Hematopoietic multipotent progenitor cell (in vitro differentiated cells): ENCODE measurements at places on chromosomes 6 and 20.

- no peak for DNase-seq
These were observed 3.8 kb downstream of the SLC35B2 start for GRCh38 chr6:44253307-44254101.

GRCh38 chr20:47283411-47283810 lies 73.1 kb downstream of the ZMYND8 start:
- no peak for DNase-seq

DNA sequence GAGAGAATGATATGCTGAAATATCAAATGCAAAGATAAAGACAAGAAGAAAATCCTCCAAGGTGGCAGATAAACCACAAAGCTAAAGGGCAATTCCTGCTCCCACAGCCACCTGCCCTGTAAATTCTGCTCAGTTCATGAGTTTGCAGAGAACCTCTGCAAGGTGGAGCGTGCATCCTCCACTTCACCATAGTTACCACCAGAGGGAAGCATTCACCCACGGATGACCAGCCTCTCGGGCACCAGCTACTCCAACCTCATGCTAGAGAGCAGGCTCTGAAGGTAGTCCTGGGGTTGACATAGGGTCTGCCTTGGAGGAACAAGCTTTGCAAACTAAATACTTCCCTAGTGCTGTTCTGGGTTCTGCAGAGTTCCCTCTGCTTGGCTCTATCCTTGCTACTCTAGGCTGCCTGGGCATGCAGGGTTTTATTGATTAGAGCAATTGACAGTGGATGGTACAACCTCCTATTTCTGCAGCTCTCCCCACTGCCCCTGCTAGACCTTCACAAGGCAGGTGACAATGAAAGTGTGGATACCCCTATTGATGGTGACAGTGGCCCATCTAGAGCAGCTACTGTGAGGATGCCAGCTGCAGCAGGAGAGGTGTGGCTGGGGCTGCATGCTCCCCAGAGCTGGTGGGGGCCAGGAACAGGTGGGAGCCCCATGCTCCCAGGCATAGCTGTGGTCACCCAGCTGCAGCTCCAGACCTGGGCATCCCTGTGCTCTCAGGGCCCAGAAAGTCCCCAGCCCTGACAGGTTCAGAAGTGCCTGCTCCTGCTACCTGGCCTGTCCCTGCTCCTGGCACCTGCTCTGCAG lies 51.1 kb downstream of the GGTLC1 start:
- peak; percentile 50 for DNase-seq

- DNase-seq = no peak
These were observed 24.0 kb downstream of the STK35 start for GRCh38 chr20:2125474-2126112.

DNA sequence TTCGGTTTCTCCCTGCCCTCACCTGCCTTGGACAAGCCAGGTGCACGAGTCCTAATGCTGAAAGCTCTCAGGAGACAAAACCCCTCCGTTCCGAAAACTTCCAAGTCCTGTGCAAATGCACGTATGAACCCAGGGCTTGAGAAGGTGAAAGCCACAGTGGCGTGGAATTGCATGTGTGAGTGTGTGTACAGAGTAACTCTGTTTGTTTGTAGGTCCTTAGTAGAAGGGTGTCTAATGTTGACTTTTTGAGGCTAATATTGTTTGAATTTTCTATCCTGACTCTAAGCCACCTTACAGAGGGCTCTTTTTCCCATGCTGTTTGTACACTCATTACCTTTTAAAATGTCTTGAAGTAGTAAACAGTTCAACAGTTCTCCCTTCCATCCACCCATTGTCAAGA lies 129.1 kb downstream of the FOXA2 start:
- DNase-seq = no peak

DNA sequence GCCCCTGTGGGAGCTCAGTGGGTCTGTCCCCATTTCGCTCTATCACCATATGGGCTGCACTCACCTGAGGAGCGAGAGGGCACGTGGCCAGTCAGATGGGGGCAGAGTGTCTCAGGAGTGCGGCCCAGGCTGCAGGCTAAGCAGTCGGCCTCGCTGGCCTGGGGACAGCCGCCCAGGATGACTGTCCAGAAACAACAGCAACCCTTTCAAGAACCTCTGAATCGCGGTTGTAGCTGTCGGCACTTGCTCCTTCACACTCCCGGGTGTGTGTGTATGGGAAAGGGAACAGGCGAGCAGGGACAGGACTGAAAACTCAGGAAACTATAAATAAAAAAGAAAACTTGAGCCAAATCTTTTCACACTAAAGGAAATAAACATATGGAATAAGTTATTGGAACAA lies 63.1 kb downstream of the TFAP2A start:
- no peak for DNase-seq

GRCh38 chr6:111482188-111482958 lies 645 bp downstream of the REV3L start:
- DNase-seq = no peak

- no peak for DNase-seq
These were observed 38.0 kb downstream of the KLHL31 start for GRCh38 chr6:53627391-53628218.

DNA sequence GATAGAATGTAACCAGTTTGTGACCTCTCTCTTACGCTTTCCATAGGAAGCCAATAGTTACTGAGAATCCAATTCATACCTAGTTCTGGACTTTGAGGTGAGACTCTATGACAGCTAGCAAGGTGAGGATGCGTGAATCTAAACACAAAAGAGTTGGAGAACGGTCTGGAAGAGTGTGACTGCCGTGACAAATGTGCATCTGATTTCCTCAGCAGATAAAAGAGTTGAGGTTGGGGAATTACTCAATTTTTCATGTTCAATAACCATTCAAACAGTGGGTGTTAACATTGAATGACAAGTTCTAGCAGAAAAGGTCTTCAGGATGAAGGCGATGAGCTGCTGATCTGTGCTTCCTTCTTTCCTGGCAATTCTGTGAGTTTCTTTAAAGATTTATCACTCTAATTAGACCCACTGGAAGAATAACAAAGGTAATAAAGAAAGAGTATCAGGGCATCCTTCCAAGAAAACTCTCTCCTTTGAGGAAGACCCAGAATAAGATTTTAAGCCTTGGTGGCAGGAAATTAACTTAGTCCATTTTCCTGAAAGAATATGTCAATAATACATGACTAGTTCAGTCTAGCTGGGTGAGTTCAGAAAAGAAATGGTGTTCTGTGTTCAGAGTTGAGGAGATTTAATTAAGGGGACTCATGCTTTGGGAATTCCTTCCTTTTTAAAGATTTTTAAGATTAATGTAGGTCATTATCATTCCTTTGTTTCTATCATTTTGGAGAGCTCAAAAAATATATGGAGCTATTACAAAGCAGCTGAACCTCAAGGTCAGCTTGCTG lies 24.5 kb downstream of the KIF3B start:
- DNase-seq = no peak

DNA sequence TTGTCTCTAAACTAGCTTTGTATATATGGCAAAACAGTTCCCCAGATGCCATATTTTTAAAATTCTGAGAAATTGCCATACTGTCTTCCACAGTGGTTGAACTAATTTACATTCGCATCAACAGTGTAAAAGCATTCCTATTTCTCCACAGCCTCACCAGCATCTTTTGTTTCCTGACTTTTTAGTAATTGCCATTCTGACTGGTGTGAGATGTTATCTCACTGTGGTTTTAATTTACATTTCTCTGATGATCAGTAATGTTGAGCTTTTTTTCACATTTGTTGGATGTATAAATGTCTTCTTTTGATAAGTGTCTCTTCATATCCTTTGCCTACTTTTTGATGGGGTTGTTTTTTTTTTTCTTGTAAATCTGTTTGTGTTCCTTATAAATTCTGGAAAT lies 1222.7 kb upstream of the CITED2 start:
- no peak for DNase-seq

GRCh38 chr6:5466281-5467136 lies 205.2 kb downstream of the FARS2 start:
- DNase-seq = no peak

- no peak for DNase-seq
These were observed 84.8 kb downstream of the ELOVL5 start for GRCh38 chr6:53263917-53264316.

GRCh38 chr6:89215391-89215790 lies 1.8 kb downstream of the GABRR1 start:
- DNase-seq = no peak

- no peak for DNase-seq
These were observed 14.5 kb upstream of the RGS17 start for GRCh38 chr6:153145591-153145990.

- no peak for DNase-seq
These were observed 30.1 kb downstream of the TMEM74B start for GRCh38 chr20:1154691-1155090.

GRCh38 chr6:31622684-31623091 lies 2.2 kb downstream of the PRRC2A start:
- DNase-seq = no peak

- DNase-seq = no peak
These were observed 704.8 kb upstream of the SLC35B3 start for GRCh38 chr6:9140172-9140571.

DNA sequence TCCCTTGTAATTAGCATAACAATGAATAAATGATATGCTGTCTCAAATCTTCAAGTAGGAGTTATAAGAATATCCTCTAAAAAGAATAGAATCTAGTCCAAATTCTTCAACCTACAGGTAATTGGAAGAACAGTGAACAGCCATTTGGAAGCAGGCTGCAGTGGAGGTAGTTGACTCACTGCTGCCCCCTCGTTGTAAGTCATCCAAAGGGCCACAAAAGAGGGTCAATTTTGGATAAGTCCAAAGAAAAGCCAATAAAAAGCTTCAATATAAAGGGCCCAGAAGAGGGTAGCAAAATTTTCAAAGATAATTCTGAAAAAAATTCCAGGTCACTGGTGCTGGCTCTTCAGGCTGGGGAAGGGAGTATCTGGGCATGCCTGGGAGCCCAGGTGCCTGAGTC lies 60.8 kb upstream of the SSTR4 start:
- peak; percentile 52 for DNase-seq

DNA sequence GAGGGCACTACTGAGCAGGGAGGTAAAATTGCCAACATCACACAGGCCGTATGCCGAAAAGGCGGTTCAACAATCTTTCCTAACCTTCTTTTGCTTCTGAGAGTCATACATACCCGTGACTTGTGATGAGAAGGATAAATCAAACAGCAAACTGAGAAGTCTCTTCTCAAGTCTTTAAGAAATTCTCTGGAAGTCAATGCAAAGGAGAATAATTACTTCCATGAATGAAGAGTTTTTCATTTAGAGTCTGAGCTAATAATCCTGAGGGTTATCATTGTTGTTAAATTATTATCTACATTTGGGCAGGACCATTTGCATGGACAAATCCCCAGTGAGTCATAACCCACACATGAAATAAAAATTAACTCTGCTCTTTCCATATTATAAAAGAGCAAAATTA lies 22.4 kb upstream of the ILRUN start:
- DNase-seq = no peak

- DNase-seq = no peak
These were observed 312.8 kb upstream of the SPTLC3 start for GRCh38 chr20:12695937-12696336.

GRCh38 chr6:130046671-130047070 lies 28.3 kb downstream of the L3MBTL3 start:
- DNase-seq = no peak

- DNase-seq = no peak
These were observed 39.3 kb upstream of the TENT5A start for GRCh38 chr6:81791756-81792155.

- DNase-seq = no peak
These were observed 1121.7 kb upstream of the MAP3K7 start for GRCh38 chr6:91708534-91708933.

DNA sequence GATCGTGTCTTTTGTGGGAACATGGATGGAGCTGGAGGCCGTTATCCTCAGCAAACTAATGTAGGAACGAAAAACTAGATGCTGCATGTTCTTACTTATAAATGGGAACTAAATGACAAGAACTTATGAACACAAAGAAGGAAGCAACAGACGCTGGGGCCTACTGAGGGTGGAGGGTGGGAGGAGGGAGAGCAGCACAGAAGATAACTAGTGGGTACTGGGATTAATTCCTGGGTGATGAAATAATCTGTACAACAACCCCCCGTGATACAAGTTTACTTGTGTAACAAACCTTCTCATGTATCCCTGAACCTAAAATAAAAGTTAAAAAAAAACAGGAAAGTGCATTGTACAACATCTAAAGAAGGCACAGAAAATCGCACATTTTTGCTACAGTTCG lies 59.0 kb upstream of the TMEM170B start:
- no peak for DNase-seq

GRCh38 chr6:89605861-89606260 lies 32.7 kb downstream of the LYRM2 start:
- no peak for DNase-seq

DNA sequence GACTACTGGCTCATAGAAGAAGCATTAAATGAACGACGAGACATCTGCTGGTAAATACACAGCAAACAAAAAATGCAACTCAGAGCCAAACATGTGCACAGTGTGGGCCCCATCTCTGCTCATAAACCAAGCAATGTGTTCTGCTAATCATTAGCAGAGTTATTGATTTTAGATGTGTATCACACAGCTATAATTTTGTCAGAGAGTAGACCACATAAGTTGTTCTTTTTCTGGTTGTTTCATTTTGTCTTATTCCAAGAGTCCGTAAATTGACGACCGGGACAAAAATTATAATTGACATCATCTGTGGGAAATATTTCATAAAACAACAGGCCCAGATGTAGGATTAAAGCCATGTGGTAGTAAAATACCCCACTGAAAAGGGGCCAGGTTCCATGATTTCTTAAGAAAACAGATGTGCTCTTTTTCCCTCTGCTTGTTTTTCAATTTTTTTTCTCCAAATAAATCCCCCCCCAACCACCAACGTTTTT lies 423.6 kb downstream of the HAO1 start:
- no peak for DNase-seq

DNA sequence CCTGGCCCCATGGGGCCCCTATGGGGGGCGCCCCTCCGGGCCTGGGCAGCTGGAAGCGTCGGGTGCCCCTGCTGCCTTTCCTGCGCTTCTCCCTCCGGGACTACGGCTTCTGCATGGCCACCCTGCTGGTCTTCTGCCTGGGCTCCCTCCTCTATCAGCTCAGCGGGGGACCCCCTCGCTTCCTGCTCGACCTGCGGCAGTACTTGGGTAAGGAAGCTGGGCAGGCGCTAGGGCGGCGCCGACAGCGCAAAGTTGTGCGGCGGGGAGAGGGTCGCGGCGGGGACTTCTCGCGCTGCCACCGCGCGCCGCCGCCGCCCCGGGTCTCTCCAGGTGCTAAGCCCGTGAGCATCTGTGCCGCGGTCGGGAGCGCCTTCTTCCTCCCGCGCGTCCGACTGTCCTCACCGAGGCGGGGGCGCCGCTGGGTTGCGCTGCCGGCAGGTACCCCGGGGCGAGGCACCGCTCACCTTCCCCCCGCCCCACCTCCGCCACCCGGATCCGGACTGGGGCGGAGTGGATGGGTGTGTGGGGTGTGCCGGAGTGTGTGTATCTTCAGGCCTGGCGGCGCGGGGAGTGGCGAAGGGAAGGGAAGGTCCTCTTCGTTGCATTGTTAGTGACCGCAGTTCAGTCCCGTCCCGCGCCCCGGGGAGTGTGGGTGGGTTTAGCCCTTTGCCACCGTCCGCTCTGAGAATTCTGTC lies 788 bp downstream of the UST start:
- peak; percentile 53 for DNase-seq
